ENCODE measurements at places on chromosomes 2 and 18.

- DNase-seq = no peak
Observed at GRCh38 chr2:236120141-236120601, 48.0 kb downstream of the GBX2 start.

DNA sequence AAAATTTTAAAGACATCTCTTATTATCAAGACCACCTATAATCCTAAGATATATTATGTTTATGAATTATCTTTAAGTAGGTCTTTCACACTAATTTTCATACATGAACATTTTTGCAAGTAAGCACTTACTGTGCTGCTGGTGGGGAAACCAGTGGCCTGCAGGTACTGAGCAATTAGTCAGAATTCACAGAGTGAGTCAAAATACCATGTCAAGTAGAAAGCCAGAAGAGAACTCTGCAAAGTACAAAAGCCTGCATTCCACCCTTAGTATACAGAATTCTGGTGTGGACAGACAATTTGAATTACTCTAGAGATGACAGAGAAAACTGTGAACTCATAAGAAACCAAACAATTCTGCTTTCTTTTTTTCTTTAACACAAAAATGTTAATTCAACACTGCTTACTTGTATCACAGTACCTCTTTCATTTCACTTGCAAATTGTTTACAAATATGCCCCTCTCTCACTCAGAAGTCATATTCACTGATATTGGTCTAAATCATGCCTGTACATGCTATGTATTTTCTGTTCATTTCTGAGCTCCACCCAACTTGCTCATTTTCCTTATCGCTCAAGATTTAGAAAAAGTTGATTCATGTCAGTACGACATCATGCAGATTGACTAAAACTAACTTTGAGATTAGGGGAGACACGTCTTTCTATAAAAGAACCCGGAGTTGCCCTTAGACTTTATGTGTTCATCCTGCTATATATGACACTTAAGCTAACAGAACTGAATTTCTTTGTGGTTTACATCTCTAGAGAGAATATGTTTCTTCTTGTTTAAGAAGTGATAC, 182.9 kb downstream of the IKZF2 start:
- no peak for DNase-seq

GRCh38 chr18:58639751-58640427, 11.0 kb upstream of the ALPK2 start:
- no peak for DNase-seq

- no peak for DNase-seq
Observed at GRCh38 chr2:86426271-86426670, 14.9 kb upstream of the KDM3A start.

DNA sequence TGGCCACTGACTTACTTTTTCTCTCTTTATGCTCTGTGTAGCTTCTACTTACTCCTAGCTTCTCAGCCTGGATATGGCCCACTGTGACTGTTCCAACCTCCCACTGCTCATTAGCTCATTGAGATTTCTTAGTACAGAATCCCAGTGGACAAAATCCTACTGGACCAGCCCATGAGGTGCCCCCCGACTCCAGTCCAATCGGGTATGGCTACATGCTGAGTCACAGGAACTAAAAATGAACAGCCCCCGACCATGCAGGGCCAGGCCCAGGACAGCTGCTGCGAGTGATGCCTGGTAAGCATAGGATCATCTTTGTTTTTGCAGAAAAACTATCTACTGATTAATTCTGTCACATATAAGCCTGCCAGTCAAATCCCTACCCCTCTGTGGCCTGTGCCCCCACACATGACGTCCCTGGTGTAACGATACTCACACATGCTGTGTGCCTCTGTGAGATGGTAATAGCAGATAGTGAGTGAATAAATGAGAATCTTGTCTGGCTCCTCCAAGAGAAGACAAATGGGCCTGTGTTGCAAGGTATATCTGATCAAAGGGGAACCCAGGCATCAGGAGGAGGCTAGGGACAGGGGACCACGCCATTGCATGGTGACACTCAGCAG, 85.9 kb upstream of the KLF7 start:
- no peak for DNase-seq

- DNase-seq = no peak
Observed at GRCh38 chr18:668260-668659, 10.8 kb downstream of the TYMS start.

DNA sequence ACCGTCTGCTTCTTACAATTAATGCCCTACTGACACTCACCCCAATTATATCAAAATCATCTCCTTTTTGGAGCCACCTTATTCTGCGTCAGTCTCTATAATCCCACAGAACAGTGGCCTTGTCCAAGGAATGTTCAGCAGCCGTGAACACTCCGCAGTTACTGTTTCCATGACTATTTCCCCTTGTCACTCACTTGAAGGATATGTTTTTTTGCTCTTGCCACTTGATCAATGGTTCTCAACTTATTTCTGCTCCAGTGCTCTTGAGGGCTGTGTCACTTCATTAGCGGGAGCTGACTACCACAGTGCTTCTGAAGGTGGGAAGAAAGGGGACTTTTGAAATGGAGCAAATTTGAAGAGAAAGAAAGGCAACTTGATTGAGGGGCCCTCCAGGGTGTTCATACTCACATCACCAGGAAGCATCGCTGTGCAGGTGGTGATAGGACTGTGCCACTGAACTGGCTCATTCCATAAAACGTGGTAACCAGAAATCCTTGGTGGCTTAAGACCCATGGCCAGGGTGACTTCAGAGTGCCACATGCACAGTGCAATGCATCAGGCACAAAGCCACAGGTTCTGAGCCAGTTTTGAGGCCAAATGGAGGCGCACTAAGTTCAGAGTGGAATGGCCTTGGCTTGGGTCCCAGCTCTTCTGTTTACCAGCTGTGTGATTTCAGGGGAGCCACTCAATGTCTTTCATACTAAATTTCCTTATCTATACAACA, 320.6 kb upstream of the RAB12 start:
- no peak for DNase-seq

GRCh38 chr2:196987649-196988364, 61.3 kb upstream of the PGAP1 start:
- peak; percentile 40 for DNase-seq

- DNase-seq = no peak
Observed at GRCh38 chr2:217683106-217683870, 319.5 kb downstream of the TNS1 start.

DNA sequence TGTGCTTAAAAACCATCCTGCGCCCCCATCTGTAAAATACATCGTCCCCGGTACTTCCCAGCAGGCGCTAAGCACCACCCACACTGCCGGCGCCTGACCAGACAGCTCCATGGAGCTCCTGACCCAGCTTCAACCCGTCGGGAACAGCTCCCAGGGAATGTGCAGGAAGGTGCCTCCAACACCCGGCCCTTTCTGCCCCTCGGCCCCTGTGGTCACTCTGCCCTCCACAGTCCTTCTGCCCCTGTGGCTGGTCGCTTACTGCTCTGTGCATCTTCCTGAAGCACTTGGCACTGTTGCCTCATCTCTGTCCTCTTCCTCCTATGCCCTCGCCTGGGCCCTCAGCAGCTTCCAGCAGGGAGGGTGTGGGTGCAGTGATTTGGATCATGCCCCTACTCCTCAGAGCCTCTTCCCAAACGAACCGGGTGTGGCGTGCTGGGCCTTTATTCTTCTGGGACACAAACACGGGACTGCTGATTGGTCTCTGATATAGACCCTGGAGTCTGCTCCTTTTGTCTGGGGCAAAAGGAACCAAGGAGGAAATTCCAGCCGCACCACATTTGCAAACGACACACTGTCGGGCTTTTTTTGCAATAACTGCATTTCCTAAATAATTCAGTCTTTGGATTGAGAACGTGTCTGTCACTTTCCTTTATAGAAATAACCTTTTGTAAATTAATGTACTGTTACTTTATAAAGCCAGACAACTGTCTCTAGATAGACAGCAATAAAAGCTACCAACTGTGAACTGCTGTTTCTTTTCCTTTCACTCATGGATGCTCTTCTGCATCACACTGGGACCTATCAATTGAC, 65.9 kb downstream of the ADI1 start:
- DNase-seq = no peak

- no peak for DNase-seq
Observed at GRCh38 chr2:170917219-170917913, 11.7 kb upstream of the GORASP2 start.

GRCh38 chr2:232532419-232532818, 6.5 kb downstream of the CHRND start:
- no peak for DNase-seq

GRCh38 chr18:13495961-13496360, 230.4 kb downstream of the FAM210A start:
- no peak for DNase-seq

DNA sequence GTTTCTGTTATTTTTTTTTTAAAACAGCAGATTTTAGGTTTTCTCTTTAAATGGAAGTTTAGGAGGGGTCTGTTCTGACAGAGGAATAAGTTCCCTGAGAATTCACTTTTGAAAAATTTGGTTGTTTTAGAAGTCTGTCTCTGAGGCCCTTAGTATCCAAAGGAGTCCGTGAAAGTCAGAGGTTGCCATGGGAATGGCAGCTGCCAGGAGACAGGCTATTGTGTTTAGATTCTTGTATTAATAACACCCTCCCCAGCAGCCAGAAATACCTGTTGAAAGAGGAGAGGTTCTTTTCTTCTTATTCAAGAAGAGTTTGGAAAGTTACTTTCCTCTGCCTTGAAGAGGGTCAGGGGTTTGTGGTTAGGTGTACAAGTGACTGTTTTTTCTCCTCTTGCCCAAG, 29.5 kb downstream of the TNP1 start:
- DNase-seq = no peak

DNA sequence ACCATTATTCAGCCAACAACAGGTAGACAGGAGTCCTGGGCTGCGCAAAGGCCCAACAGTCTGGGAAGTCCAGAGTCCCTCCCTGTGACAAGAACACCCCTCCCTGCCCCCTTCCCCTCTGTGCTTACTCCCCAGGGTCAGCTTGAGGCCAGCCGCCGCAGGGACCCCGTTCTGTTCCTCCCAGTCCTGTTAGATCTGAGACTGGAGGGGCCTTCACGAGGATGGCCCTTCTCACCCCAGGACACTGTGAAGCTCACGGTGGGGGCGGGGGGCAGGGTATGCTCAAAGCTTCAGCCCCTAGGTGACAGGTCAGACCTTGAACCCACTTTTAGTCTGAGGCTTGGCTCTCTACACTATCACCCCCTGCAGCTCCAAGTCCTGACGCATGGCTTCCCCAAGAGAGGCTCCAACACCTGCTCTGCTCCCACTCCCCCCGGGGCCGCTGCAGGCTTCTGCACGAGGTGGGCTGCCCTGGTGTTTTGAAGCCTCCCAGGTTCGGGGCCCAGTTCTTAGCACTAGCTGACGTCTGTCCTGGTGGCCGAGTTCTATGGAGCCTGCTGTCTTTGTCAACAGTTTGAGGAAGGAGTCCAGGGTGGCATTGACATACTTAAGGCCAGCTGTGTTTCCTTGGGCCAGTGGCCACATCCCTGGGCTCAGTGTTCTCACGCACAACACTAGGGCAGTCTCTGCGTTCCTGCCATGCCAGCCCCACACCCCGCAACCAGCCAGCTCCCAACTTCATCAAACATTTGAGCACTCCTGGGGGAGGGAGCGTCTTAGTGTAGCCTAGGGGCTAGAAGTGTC, 37.2 kb upstream of the HPCAL1 start:
- DNase-seq = no peak

DNA sequence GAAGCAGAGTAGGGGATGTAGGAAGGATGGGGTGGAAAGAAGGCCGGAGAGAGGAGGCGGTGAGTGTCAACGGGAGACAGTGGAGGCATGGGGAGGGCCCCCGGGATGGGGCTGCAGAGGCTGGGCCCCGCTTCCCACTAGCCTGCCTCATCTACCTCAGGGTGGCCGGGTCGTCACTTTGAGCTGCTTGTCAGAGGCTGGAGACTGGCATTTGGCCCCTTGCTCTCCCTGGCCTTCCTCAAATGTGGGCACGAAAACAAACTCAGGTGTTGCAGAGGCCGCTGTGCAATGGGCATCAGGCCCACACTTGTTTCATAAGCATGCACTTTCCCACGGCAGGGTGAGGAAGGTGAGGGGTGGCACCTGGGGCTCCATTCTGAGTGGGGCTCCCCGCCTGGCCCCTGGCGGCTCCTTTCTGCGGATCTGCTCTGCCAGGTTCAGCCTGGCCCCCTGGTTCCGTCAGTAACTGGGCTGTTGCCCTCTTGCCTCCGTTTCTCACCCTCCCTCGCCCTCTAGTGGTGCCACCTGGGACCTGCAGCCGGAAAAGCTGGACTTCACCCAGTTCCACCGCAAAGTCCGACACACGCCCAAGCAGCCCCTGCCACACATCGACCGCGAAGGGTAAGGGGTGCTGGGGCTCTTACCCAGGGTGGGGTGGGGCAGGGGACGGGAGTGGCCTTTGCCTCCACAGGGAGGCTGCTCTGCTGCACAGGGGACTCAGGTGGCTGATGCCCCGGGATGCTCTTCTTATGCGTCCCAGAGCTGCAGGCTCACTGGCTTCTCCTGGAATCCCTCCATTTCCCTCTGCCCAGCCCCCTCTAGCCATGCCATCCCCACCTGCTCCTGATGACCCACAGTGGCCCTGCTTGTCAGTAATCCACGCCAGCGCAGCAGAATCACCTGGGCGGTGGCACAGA, 125.4 kb downstream of the CTIF start:
- peak; percentile 55 for DNase-seq

GRCh38 chr2:117760916-117761315, 53.6 kb upstream of the DDX18 start:
- DNase-seq = no peak

DNA sequence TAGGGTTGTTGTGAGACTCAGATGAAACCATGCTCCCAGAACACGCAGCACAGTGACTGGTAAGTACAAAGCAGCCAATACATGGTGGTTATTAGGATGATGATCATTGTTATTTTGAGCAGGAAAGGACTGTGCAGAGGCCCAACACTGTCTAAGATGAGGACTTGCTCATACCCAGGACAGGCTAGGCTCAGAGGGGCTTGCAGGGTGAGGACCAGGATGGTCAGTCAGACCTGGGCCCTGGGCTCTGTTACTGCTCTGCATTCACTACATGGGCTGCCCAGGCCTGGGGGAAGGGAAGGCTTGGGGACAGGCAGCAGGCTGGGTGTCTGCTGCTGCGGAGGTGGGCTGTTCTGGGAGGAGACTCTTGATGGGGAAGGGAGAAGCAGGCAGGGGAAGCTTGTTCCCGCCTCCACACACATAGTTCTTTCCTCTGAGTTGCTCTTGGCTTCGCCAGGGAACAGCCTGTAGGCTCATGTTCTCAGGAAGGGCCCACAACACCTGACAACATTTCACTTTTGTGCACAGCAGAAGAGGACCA, 17.5 kb downstream of the CAPN13 start:
- DNase-seq = no peak

- DNase-seq = no peak
Observed at GRCh38 chr2:163552758-163553157, 183.1 kb downstream of the FIGN start.
